ENCODE measurements at places on chromosomes 7 and 10.

DNA sequence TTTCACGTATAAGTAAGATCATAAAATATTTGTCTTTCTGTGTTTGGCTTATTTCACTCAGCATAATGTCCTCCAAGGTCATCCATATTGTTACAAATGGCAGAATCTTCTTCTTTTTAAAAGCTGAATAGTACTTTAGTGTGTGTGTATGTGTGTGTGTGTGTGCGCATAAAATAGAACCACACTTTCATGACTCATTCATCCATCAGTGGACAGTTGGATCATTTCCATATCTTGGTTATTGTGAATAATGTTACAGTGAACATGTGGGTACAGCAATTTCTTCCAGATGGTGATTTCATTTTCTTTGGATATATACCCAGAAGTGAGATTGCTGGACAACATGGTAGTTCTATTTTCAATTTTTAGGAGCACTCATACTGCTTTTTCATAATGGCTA, 622.4 kb downstream of the NRG3 start:
- DNase-seq, result no peak

DNA sequence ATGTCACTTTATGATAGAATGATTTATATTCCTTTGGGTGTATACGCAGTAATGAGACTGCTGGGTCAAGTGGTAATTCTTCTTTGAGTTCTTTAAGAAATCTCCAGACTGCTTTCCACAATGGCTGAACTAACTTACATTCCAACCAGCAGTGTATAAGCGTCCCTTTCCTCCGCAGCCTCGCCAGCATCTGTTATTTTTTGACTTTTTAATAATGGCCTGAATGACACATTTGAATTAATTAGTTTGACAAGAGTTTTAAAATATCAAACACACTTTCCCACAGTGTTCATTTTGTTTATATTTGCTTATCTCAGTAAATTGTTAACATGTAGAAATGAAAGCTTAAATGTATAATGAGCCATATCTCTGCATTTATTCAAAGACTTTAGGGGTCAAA, 116.8 kb downstream of the TES start:
- no peak for DNase-seq

DNA sequence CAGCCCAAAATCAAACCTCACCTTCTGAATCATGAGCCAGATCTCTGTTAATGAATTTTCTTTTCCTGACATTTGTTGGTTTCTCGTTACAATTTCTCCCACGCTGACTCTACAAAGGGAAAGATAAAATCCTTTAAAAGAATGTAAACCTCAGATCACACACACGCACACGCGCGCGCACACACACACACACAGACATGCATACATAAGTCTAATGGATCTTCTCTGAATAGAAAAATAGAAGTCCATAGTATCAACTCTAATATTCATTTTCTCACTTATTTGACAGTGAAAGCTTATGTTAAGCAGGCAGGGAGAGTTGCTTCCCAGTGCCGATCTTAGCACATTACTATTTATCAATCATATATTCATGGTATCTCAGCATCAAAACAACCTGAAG, 1.4 kb downstream of the ETV1 start:
- no peak for DNase-seq

GRCh38 chr10:98920360-98920759, 315.3 kb downstream of the HPSE2 start:
- no peak for DNase-seq

GRCh38 chr10:103548006-103548405, 54.5 kb downstream of the NEURL1 start:
- DNase-seq, result no peak

GRCh38 chr10:6095810-6096570, 7.2 kb downstream of the RBM17 start:
- DNase-seq, result no peak

- no peak for DNase-seq
These were observed 75.3 kb upstream of the PPP1R9A start for GRCh38 chr7:94832051-94832450.

DNA sequence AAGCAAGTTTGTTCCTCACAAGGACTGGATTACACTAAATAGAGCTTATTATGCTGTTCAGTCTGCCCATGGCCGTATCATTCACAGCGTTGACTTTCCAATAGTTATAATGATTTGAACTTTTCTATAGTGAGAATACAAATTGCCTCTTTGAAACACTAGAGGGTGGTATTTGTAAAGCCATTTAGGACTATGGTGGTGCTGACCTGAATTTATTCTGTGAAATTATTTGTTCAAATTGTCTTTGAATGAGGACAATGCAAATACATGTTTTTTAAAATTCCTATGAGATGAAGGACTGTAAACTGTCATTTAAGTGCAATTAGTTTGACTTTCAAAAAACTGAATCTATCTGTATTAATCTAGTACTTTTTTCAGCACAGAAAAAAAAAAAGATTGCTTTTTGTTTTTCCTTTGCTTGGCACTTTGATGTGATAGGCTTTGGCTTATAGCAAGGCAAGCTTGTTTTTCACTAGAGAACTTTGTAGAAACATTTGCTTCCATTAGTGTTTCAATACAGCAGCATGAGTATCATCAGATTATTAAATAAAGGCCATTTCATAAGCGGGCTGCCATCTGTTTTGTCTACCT, 122.7 kb upstream of the TMEM229A start:
- no peak for DNase-seq

DNA sequence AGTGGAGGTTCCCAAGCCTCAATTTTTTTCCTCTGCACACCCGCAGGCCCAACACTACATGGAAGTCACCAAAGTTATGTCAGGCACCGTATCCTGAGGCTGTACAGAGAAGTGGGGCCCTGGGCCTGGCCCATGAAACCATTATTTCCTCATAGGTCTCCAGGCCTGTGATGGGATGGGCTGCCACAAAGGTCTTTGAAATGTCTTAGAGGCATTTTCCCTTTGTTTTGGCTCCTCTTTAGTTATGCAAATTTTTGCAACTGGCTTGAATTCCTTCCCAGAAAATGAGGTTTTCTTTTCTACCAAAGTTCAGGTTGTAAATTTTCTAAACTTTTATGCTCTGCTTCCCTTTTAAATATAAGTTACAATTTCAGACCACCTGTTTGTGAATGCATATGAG, 365.2 kb downstream of the HGF start:
- no peak for DNase-seq

GRCh38 chr10:58755340-58755610, 242.6 kb downstream of the BICC1 start:
- no peak for DNase-seq

GRCh38 chr7:63900394-63901203, 98.0 kb upstream of the ZNF722 start:
- DNase-seq, result no peak

GRCh38 chr7:7972128-7972527, 3.5 kb downstream of the GLCCI1 start:
- no peak for DNase-seq

- no peak for DNase-seq
These were observed 104.0 kb upstream of the ARID5B start for GRCh38 chr10:61797304-61798153.

GRCh38 chr7:105656922-105657521, 75.7 kb upstream of the EFCAB10 start:
- DNase-seq, result no peak

DNA sequence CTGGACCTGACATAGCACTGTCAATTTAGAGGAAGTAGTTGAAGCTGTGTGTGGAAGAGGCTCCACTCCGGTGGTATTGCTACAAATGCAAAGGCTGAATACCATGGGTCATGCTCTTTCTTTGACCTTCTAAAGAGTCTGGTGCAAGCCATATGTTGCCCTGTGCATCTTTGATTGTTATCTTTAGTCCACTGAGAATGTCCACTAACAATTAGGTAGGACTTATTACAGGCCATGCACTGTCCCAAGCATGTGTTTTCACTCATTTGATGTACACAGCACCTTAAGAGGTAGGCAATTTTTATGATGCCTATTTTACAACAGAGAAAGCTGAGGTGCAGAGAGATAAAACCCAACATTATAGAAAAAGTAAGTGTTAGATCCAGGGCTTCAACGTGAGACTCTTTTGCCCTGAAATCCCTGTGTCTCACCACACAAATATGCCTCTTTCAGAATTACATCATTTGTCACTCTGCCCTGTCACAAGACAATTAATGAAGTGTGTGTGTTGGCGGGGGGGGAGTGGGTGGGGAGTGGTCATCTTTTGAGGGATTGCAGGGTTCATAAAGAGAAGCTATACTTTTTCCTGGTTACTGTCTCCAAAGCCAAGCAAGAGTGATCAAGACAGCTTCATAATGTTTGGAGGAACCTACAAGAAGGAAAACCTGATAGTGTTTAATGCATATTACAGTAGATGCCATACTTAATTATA, 637.6 kb upstream of the IGFBP3 start:
- no peak for DNase-seq

DNA sequence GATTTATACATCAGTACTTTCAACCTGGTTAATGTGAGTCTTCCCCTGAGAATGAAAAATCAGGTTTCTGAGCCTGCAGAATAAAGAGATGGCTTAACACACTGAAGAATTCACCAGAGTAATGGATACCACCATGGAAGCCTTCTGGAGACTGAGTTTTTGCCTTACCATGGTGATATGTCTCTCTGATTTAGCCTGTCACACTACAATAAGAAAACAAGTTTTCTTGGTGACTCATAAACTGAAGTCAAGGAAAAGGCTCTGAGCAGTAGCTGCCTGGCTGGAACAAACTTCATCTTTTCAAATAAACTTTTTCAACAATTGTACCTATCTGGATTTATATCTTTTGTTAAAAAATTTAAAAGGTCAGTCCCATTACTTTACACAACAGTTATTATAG, 229.0 kb downstream of the PRPF18 start:
- DNase-seq, result no peak

- no peak for DNase-seq
These were observed 107.6 kb downstream of the DIP2C start for GRCh38 chr10:581776-582330.

- no peak for DNase-seq
These were observed 27.1 kb downstream of the TNRC18 start for GRCh38 chr7:5396542-5396941.

- no peak for DNase-seq
These were observed 174.8 kb upstream of the AGR3 start for GRCh38 chr7:17056491-17057142.

DNA sequence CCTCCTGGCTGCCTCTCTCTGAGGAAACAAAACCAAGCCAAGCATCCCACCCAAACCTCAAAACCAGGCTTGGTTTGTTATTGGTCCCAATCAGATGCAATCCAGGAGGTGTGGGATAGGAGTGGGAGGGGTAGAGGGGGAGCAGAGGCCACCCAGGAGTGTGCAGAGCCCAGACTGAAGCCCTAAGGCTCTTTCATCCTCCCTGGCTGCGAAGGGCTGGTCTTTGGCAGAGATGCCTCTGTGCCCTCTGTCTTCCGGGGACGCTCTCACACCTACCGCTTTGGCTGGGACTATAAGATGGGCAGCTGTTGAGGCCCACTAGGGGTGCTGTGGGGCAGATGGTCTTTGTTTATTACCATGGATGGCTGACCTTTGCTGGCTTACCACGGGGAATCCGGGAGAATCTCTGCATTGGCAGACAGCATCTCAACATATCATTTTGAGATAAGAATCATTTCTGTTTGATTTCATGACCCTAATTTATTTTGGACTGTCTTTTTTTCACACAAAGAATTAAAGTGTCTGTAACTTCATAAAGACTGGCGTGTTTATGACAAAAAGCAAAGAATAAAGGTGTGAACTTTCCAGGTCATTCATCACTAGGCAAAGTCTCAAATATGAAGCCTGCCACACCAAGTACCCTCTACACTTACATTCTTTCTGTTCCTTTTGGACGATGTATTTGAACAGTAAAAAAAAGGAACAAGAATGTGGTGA, 6.5 kb upstream of the DENND2A start:
- DNase-seq, result no peak

DNA sequence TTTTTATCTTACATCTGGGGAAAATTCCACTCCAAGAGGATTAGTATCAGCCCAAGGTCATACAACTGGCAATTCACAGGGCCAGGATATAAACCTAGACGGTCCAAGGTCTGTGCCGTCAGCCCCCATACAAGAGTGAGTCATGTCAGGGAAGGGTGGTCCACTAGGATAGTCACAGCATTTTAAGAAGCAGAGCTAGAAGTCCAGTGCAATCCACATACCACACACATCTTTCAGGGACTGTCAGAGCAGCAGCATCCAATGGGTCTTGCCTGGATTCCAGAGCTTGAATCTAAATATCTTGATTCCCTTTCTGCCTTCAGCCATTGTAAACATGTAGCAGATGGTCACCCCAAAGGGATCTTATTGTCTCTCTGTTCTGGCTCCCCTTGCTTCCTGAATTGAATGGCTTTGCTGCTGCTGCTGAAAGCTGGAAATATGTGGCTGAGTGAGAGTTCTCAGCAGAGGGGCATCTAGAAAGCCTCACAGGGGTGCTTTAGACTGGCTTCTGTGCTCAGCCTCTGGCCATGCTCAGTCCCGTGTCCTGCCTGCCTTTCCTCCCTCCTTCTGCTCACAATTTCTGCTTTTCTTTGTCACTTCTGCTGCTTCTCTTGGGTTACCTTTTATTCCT, 9.9 kb upstream of the OR6V1 start:
- no peak for DNase-seq

DNA sequence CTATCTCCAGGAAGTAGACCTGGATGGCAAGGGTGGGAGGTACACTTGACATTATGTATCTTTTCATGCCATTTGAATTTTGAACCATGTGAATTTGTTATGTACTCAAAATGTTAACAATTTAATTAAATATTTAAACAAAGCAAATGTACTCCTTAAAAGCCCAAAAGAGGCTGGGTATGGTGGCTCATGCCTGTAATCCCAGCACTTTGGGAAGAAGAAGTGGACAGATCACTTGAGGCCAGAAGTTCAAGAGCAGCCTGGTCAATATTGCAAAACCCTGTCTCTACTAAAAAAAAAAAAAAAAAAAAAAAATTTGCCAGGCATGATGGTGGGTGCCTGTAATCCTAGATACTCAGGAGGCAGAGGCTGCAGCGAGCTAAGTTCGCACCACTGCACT, 136.9 kb upstream of the ASAH2 start:
- DNase-seq, result no peak

DNA sequence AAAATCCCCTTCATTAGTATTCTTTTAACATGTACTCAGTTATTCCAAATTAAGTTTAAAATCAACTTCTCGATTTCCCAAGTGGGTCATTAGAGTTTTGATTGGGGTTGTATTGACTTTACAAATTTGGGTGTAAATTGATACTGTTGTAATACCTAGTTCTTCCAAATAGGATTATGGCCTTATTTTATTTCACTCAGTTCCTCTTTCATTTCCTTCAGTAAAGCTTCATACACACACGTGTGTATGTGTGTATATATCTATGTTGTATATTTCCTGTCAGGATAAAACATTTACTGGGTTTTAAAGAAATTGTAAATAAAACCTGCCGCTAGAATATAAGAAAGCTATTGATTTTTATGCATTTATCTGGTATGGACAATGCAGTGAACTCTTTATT, 15.9 kb downstream of the YME1L1 start:
- no peak for DNase-seq

GRCh38 chr7:17622451-17622850, 317.8 kb downstream of the SNX13 start:
- DNase-seq, result no peak

GRCh38 chr10:92419740-92420545, 129.0 kb downstream of the MARCHF5 start:
- no peak for DNase-seq

GRCh38 chr7:55515569-55516279, 56.6 kb downstream of the VOPP1 start:
- DNase-seq, result no peak

- DNase-seq, result no peak
These were observed 77.5 kb upstream of the CTTNBP2 start for GRCh38 chr7:117950601-117951260.

Measured in GOT3 (cell line).